ENCODE measurements at places on chromosomes 2 and 18.

DNA sequence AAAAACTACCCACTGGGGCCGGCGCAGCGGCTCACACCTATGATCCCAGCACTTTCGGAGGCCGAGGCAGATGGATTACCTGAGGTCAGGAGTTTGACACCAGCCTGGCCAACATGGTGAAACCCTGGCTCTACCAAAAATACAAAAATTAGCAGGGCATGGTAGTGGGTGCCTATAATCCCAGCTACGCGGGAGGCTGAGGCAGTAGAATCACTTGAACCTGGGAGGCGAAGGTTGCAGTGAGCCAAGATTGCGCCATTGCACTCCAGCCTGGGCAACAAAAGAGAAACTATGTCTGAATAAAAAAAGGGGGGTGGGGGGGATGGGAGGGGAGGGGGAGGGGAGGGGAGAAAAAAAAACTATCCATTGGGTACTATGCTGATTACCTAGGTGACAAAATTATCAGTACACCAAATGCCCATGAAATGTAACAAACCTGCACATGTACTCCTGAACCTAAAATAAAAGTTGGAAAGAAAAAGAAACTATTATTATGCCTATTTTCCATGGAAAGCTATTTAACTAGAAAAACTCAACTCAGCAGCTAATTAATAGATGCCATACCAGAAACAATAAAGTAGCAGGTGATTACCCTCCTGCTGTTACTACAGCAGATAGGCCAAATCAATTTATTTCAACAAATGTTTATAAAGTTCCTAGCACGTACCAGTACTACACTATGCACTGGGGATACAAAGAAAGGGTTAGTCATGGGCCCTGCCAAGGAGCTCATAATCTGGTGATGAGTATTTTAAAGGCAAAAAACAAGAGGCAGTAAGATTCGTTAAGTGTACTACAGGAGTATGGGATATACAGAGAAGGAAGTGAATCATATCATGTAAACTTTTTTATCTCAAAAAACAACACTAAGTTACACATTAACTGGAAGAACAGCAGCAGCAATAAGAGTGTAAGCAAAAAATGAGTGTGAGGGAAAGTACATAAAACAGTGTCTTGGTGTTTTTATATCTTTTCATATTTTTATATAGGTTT, 112.8 kb upstream of the SLC39A10 start:
- no peak for DNase-seq

GRCh38 chr2:170354388-170354787, 176.4 kb downstream of the MYO3B start:
- no peak for DNase-seq

- no peak for DNase-seq
These were observed 90.2 kb downstream of the EHD3 start for GRCh38 chr2:31324016-31324633.

GRCh38 chr2:240303896-240304745, 131.3 kb upstream of the GPC1 start:
- DNase-seq = no peak

- no peak for DNase-seq
These were observed 344.9 kb downstream of the CYRIA start for GRCh38 chr2:16320716-16321115.

DNA sequence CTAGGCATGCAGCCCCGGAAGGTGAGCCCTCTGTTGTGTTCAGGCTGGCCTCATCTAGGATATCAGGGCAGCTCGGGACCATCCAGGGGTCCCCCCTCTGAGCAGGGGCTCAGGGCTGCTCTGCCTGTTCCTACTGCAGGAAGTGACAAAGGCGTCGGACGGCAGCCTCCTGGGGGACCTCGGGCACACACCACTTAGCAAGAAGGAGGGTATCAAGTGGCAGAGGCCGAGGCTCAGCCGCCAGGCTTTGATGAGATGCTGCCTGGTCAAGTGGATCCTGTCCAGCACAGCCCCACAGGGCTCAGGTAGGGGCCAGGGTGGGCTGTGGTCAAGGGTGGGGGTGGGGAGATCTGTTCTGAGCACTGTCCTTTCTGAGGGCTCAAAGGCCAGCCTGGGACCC, 13.1 kb downstream of the KCNIP3 start:
- DNase-seq = no peak

DNA sequence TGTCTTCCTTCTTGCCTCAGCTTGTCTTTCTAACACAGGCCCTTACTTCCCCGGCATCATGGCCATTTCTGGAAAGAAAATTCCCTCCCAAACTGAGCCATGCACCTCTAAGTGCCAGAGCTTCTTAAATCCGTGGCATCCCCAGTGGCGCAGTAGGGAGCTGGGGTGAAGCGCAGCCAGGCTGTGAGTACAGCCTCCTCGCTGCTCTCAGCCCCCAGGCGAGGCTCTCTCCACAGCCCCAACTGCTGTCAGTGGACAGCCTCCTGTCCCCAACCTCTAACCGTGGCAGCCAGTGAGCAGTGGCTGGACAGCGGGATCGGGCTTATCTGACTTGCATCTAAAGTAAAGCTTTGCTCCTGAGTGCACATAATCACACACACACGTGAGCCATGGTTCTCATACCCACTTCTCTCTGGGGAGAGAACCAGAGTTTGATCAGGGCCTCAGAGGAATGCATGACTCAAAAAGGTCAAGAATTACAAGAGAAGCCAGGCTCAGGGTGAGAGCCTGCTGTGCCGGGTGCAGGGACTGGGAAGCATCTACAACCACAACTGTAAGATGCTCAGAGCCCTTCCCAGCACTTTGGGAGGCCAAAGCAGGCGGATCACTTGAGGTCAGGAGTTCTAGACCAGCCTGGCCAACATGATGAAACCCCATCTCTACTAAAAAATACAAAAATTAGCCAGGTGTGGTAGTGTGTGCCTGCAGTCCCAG, 50.7 kb downstream of the SFXN5 start:
- no peak for DNase-seq

- no peak for DNase-seq
These were observed 22.5 kb upstream of the TRAPPC8 start for GRCh38 chr18:31965316-31965970.

GRCh38 chr18:48938827-48939204, 11.9 kb downstream of the SMAD7 start:
- no peak for DNase-seq

DNA sequence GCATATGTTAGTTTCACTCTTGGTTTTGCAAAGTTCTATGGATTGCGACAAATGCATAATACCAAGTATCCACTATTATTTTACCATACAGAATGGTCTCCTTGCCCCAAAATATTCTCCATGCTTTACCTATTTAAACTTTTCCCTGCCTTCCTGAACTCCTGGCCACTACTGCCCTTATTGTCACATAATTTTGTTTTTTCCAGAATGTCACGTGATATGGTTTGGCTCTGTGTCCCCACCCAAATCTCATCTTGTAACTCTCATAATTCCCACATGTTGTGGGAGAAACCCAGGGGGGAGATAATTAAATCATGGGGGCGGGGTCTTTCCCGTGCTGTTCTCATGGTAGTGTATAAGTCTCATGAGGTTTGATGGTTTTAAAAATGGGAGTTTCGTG, 760.0 kb downstream of the METTL4 start:
- DNase-seq = no peak

GRCh38 chr2:98748292-98749065, 17.5 kb upstream of the MGAT4A start:
- no peak for DNase-seq

DNA sequence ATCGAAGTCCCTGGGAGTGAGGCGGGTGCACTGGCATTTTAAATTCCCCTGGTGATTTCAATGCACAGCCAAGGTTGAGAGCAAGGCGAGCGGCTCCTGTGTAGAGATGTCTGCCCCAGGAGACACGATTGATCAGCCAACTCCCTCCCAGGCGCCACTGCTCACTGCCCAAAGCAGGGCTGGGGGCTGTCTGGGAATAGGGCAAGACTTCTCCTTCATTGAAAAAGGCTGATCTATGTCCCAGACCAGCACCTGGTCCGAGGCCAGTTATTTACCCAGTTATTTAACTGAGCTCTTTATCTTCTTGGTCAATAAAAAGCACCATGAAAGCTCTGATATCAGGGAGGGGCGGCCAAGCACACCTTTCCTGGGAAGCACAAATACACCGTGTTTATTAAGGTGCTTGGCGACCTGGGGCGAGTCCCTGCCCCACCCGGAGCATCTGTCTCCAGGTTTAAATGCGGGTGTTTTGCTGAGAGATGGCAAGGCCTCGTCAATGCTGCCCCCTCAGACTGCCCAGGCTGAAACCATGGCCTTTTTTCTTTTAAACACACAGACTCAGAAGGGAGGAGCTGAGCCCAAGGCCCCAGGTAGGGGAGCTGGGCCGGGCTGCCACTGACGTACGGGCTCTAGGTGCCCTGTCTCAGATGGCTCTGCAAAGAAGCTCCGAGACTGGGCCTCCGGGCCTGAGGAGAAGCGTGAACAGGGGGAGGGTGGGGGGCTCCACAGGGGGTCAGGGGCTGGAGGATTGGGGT, 73.9 kb upstream of the HPCAL1 start:
- DNase-seq = no peak

DNA sequence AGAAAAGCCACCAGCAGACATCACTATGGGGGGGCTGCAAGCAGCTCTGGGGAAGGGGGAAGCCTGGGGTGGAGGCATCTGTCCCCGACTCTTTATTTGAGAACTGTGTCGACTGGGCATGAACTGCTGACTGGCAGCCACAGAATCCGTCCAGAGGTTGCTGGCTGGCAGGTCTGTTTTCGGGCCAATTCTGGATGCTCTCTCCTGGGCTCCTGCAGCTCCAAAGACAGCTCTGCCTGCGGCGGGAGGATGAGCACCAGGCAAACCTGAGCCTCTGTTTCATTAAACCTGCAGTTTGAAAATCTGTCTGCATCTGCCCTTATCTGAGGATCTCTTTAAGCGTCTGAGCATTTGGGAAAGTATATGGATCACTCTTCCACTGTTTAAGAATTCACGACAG, 34.4 kb upstream of the RPL31 start:
- no peak for DNase-seq

DNA sequence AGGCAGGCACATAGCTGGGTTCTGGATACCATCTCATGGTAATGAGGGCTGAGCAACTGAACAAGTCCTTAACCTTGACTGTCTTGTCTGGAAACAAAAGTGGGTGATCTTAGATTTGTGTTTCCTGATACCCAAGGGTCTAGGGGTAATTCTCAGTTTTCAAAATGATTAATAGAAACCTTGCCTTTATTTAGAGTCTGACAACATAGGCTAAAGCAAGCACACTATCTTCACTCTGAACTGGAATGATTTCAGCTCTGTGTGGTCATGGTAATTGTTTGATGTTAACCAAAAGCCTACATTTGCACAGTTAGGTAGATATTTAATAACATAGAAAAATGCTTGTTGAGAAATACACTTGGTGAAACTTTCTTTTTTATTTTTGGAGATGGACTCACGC, 6.8 kb upstream of the LAMA3 start:
- no peak for DNase-seq

DNA sequence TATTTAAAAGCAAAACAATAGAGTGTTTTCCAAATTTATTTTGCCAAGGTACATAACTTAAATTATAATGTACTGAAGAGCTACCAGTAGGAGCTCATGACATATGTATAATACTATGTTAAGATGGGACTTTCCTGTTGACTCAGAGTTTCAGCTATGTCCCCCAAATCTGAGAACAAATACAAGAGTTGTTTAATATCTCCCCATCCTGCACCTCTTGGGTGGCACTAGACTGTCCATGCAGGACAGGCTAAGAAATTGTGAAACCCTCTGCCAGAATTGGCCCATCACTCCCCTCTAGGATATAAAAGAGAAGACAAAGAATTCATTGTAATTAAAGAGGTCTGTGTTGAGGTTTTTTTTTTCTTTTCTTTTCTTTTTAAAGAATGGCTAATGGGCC, 21.7 kb upstream of the CTAGE1 start:
- DNase-seq = no peak

- no peak for DNase-seq
These were observed 5.8 kb upstream of the RTN4 start for GRCh38 chr2:55056024-55056521.

DNA sequence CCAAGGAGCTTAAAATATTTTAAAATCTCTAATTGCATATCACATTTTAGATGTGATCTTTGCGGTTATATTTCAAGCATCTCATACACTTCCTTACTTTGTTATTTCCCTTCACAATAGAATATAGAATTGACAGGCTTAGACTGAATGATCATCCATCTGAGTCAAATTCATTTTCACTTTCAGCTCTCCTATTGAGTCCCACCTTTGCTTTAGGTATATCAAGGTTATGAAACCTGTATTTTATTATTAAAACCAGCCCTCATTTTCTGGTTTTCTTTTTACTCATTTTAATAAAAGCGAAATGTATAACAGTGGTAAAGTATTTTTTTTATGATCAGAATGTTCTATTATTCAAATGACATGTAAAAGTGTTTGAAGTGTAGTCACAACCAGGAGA, 162.9 kb upstream of the KYNU start:
- DNase-seq = no peak

DNA sequence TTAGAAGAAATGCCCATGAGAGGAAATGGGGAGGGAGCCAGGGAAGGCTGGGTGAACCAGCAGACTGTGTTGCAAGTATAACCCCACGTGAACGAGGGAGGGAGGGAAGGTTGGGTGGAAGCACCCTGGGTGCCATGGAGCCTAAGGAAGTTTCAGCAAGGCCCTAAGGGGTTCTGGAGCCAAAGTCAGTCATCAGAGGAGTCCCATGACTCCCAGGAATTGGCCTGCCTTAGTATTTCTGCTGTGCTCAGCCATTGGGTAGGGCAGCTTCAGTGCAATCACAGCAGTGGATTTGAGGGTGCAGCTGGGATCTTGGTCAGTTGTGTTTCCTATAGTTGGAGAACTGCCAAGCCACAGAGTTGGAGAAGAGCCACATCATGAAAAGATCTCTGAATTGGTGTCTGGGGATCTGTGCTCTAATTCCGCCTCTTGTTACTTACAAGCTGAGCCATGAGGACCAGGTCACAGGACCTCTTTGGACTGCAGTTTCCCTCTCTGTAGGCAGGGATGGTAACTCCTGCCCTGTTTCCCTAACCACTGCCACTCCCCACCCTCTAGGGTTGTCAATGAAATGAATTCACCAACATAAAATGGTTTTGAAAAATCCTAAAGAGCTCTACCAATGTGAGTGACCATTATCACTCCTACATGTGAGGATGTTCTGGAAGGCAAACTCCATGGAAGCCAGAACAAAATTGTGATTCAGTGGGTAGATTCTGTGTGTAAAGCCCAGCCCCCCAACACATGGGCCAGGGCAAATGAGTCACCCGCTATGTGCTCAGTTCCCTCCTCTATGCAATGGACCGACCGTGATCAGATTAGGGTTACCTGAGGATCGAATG, 108.9 kb downstream of the CLIP4 start:
- DNase-seq = no peak

DNA sequence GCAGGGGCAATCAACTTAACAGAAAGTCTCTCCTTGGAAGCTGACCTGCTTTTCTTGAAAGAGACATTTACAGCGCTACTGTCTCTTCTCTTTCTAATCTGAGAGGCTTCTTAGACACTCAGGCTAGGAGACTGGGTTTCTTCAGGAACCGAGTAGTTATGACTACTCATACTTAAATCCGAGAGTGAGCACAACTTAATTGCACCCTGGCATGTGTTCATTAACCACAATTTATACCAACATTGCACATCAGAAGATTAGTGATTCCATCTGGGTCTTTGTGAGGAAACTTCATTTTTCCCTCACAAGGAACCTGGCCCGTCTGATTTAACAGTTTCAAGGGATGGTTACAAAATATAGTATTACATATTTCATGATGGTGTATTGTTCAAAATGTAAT, 176.9 kb downstream of the UBE2E3 start:
- no peak for DNase-seq

GRCh38 chr2:175007510-175007909, 2.3 kb upstream of the CHN1 start:
- no peak for DNase-seq

Measured in naive thymus-derived CD8-positive, alpha-beta T cell (primary cell).